ENCODE measurements at places on chromosomes 2 and 18.

DNA sequence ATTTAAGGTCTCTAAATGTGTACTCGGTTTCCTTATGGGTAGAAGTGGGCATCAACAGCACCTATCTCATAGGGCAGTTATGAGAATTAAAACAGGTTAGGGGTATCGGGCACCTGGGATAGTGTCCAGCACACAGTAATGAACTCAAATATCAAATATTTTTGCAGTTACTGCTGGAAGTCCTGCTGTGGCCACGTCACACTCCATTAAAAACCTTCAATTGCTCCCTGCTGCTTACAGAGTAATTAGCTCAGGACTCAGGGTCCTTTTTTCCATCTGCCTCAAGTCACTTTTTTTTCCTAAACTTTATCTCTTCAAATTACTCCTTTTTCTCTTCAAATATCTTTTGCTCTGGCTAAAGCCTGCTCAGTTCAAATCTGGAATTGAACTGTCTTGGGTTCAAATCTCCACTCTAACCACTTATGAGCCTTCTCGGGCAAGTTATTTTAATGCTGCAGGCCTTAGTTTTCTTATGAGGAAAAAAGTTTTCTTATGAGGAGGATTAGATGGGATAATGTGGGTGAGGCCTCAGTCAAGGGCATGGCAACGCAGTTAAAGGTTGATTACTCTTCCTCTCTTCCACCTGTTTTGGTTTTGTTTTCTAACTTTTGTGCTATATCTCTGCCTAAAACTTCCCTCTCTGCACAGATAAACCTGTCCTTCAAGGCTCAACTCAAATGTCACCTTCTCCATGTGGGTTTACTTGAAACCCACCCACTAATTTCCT lies 36.6 kb downstream of the SPRED2 start:
- no peak for DNase-seq

GRCh38 chr18:37956902-37957301 lies 391.3 kb upstream of the CELF4 start:
- no peak for DNase-seq

GRCh38 chr2:121247534-121247933 lies 37.5 kb downstream of the TFCP2L1 start:
- DNase-seq, result no peak

DNA sequence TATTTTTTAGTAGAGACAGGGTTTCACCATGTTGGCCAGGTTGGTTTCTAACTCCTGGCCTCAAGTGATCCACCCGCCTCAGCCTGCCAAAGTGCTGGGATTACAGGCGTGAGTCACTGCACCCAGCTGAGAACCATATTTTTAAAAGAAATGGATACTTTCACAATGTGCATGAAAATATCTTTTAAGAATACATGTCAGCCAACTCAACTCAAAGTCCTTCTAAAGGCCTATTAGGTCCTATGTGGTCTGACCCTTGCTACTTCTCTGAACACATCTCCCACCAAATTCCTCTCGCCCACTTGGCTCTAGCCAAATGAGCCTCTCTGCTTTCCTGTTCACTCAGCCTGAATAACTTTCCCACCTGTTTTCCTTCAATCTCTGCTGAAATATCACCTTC lies 119.6 kb downstream of the MTX2 start:
- DNase-seq, result no peak

- no peak for DNase-seq
Observed at GRCh38 chr18:10928772-10929373, 220.5 kb downstream of the PIEZO2 start.

All from CD4-positive, alpha-beta T cell treated with Interleukin-1 beta for 1 hour (primary cell).